ENCODE measurements at places on chromosomes 11 and 22. TPM values are rescaled to one million over a fixed set of nuclear protein-coding genes. Genes with fewer than 3 reads are reported as not detected.

MAJIN gene
- 0.20 TPM for total RNA-seq

F2 gene
- total RNA-seq, result not detected

DUSP8 gene
- 0.23 TPM for total RNA-seq

- H3K4me1 ChIP-seq, result no peaks in the 10 kb centered on the region
- H3K4me3 ChIP-seq, result no peak overlapping the region
- peaks cover 6% of the 10 kb centered on the region for H3K27me3 ChIP-seq
- no peak for DNase-seq
- H3K36me3 ChIP-seq, result no peaks in the 10 kb centered on the region
Observed at GRCh38 chr22:44371741-44372525, 59.2 kb upstream of the SHISAL1 start.

GRCh38 chr11:120424970-120425332 lies 86.6 kb upstream of the GRIK4 start:
- no peak for DNase-seq
- no peaks in the 10 kb centered on the region for H3K4me1 ChIP-seq
- H3K4me3 ChIP-seq, result no peak overlapping the region
- no peaks in the 10 kb centered on the region for H3K36me3 ChIP-seq
- H3K27me3 ChIP-seq, result no peaks in the 10 kb centered on the region

DNA sequence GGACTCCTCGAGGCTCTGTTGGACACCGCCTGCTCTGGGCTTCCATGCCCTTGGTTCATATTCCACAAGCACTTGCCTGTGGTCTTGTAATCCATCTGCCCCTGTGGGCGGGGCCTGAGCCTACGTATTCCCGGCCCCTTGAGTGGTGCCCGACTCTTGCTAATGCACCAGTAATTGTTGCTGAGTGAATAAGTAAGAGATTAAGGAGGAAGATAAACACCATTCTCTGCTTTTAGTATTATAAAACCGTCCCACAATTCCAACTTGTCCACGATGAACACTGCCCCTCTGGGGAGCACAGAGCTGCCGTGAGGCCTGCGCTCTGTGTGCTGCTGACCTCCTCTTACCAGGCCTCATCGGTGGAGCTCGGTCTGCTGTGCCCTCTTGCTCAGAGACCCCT lies 50.3 kb downstream of the MICAL2 start:
- H3K4me1 ChIP-seq, result peaks cover 62% of the 10 kb centered on the region
- H3K36me3 ChIP-seq, result peaks cover 18% of the 10 kb centered on the region
- no peak for DNase-seq

- peaks cover 9% of the 10 kb centered on the region for H3K4me1 ChIP-seq
- H3K27me3 ChIP-seq, result peaks cover 34% of the 10 kb centered on the region
- no peaks in the 10 kb centered on the region for H3K36me3 ChIP-seq
- H3K27ac ChIP-seq, result no peak overlapping the region
- no peak overlapping the region for H3K4me3 ChIP-seq
Observed at GRCh38 chr22:50676661-50677492, 4.3 kb downstream of the SHANK3 start.

DNA sequence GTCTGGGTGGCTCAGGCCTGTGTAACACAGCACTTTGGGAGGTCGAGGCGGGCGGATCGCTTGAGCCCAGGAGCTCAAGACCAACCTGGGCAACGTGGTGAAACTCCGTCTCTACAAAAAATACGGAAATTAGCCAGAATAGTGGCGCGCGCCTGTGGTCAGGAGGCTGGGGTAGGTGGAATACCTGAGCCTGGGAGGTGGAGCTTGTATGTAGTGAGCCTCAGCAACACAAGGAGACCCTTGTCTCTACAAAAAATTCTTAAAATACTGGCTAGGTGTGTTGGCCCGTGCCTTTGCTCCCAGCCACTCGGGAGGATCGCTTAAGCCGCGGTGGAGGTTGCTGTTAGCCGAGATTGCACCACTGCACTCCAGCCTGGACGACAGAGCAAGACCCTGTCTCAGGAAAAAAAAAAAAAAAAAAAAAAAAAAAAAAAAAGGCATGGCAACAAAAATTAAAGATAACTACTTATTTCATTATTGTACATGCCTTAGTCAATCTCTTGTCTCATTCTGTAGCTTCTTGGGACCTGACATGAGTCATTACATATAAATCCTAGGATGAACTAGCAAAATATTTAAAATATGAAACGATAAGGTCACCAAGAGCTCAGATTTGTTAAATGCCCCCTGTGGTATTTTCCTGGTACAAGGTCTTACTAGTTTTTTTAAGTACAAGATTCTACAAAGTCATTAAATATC lies 1.1 kb downstream of the TAF1D start:
- H3K4me1 ChIP-seq, result peaks cover 59% of the 10 kb centered on the region
- peak overlapping the region; percentile 99 for H3K4me3 ChIP-seq
- H3K36me3 ChIP-seq, result peaks cover 56% of the 10 kb centered on the region
- DNase-seq, result peak; percentile 38
- no peaks in the 10 kb centered on the region for H3K27me3 ChIP-seq

- H3K4me3 ChIP-seq, result no peak overlapping the region
- H3K27me3 ChIP-seq, result peaks cover 12% of the 10 kb centered on the region
- H3K4me1 ChIP-seq, result no peaks in the 10 kb centered on the region
Observed at GRCh38 chr11:69891421-69892236, 72.4 kb upstream of the FGF3 start.

OR6T1 gene
- not detected for total RNA-seq

DNA sequence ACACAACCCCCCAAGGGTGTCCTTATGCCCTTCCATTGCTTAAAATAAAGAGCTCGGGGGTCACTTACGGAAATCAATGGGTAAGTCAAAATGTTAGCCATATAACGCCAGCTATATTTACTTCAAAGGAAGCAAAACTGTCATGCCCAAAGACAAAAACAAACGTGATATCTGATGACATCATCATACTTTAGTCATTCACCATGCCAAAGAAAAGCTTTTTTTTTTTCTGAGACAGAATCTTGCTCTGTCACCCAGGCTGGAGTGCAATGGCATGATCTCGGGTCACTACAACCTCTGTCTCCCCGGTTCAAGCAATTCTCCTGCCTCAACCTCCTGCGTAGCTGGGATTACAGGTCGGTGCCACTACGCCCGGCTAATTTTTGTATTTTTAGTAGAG lies 47.7 kb upstream of the SC5D start:
- DNase-seq, result no peak
- no peak overlapping the region for H3K4me3 ChIP-seq
- no peaks in the 10 kb centered on the region for H3K36me3 ChIP-seq
- H3K27me3 ChIP-seq, result peaks cover 14% of the 10 kb centered on the region
- no peak overlapping the region for H3K27ac ChIP-seq

SCO2 gene
- total RNA-seq, result 10.5 TPM

- peaks cover 64% of the 10 kb centered on the region for H3K36me3 ChIP-seq
- H3K27ac ChIP-seq, result no peak overlapping the region
- peaks cover 1% of the 10 kb centered on the region for H3K4me1 ChIP-seq
- H3K4me3 ChIP-seq, result no peak overlapping the region
Observed at GRCh38 chr22:49892226-49892899, 25.9 kb downstream of the ALG12 start.

GRCh38 chr11:1293619-1294015 lies 15.8 kb downstream of the TOLLIP start:
- H3K27me3 ChIP-seq, result no peaks in the 10 kb centered on the region
- peaks cover 17% of the 10 kb centered on the region for H3K36me3 ChIP-seq
- H3K4me3 ChIP-seq, result no peak overlapping the region
- H3K4me1 ChIP-seq, result no peaks in the 10 kb centered on the region

GRCh38 chr11:35168671-35169070 lies 29.7 kb downstream of the CD44 start:
- peaks cover 100% of the 10 kb centered on the region for H3K4me1 ChIP-seq
- no peaks in the 10 kb centered on the region for H3K27me3 ChIP-seq
- peaks cover 78% of the 10 kb centered on the region for H3K36me3 ChIP-seq
- peak overlapping the region; percentile 96 for H3K27ac ChIP-seq
- H3K4me3 ChIP-seq, result peak overlapping the region; percentile 4
- no peak for DNase-seq

OR5P2 gene
- not detected for total RNA-seq

DNA sequence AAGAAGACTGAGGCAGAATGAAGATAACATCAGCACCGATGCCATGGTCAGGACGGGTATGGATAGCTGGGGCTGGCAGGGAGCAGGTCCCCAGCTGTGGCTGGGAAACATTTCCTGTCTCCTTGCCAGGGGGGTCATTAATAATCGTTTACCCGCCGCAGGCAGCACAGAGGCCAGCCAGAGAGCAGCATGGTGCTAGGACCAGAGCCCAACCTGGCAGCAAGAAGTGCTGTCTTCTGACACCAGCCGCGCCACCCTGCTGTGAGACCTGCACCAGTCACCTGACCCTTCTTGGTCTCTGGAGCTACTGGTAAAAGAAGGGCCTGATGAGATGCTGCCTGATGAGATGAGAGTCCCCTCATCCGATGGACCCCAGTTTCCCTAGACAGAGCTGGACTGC lies 36.3 kb downstream of the PDE2A start:
- peaks cover 8% of the 10 kb centered on the region for H3K27me3 ChIP-seq
- no peaks in the 10 kb centered on the region for H3K36me3 ChIP-seq
- no peak overlapping the region for H3K27ac ChIP-seq

GRCh38 chr11:559712-560304 lies 730 bp downstream of the LMNTD2 start:
- peaks cover 6% of the 10 kb centered on the region for H3K36me3 ChIP-seq
- no peak for DNase-seq
- H3K4me3 ChIP-seq, result peak overlapping the region; percentile 91

MPEG1 gene
- not detected for total RNA-seq

LRRC32 gene
- 0.82 TPM for total RNA-seq

KCTD14 gene
- 0.19 TPM for total RNA-seq

OR4D5 gene
- total RNA-seq, result not detected

GRCh38 chr11:27319072-27319471 lies 43.9 kb downstream of the CCDC34 start:
- DNase-seq, result no peak
- H3K27ac ChIP-seq, result no peak overlapping the region
- H3K27me3 ChIP-seq, result no peaks in the 10 kb centered on the region
- H3K4me1 ChIP-seq, result peaks cover 4% of the 10 kb centered on the region
- H3K4me3 ChIP-seq, result no peak overlapping the region

LUZP2 gene
- total RNA-seq, result not detected

GRCh38 chr11:104163100-104164027 lies 583 bp downstream of the PDGFD start:
- peak overlapping the region; percentile 45 for H3K4me3 ChIP-seq
- no peaks in the 10 kb centered on the region for H3K36me3 ChIP-seq
- H3K4me1 ChIP-seq, result peaks cover 5% of the 10 kb centered on the region
- peaks cover 27% of the 10 kb centered on the region for H3K27me3 ChIP-seq
- H3K27ac ChIP-seq, result no peak overlapping the region

DNA sequence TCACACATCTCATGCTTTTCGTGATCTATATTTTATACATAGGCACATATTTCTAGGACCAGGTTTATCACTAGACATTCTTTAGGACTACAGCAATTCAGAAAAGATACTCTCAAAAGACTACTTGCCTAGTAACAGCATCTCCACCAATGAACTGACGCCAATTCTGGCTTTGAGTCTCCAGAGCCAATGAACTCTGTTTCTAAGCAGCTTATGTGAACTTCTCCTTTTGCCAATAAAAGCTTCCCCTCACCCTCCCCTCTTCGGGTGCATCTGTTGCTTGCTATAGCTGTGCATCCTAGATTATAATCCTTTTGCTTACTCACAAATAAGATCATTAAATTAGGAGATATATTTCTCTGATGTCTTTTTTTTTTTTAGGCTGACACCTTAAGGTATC lies 11.4 kb upstream of the ANKK1 start:
- no peaks in the 10 kb centered on the region for H3K4me1 ChIP-seq
- no peaks in the 10 kb centered on the region for H3K27me3 ChIP-seq
- DNase-seq, result no peak
- no peaks in the 10 kb centered on the region for H3K36me3 ChIP-seq
- H3K27ac ChIP-seq, result no peak overlapping the region
- H3K4me3 ChIP-seq, result no peak overlapping the region

DNA sequence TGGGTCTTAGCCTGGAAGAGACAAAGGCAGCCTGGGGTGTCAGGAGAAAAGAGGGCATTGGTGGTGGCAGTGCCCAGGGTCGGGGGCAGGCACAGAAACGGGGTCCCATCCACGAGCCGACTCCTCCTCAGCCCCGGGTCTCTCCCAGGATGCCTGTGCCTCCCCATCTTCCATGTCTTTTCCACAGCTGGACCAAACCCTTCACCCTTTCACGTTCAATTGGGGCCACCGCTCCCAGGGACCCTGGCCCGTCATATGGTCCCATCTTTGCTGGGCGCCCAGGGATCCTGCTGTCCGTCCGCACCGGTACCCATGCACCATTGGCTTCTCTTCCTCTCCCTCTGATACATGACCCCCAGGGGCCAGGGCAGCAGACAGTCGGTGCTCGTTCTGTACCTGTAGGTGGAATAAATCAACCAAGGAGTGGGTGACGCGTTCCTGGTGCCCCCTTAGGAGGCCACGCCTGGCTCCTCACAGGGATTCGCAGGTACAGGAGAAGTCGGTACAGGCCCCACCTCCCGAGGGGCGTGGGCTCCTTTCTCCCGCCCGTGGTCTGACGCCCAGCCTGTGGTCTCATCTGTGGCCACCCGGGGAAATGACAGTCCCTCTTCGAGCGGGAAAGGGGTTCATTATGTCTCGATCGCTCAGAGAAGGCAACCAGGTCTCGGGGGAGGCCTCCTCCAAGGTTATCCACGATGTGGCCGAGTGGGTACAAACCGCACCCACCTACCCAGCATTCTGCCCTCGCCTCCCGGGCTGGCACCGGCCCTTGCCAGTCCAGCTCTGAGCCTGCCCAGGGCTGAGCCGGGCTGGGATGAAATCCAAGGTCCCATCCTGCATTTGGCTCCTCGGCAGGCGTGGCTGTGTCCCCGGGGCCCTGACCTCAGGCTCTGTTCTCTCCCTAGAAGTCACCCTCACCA lies 1493.6 kb downstream of the BRD1 start:
- H3K27me3 ChIP-seq, result no peaks in the 10 kb centered on the region
- H3K4me1 ChIP-seq, result no peaks in the 10 kb centered on the region
- H3K36me3 ChIP-seq, result no peaks in the 10 kb centered on the region
- no peak for DNase-seq
- no peak overlapping the region for H3K4me3 ChIP-seq

DNA sequence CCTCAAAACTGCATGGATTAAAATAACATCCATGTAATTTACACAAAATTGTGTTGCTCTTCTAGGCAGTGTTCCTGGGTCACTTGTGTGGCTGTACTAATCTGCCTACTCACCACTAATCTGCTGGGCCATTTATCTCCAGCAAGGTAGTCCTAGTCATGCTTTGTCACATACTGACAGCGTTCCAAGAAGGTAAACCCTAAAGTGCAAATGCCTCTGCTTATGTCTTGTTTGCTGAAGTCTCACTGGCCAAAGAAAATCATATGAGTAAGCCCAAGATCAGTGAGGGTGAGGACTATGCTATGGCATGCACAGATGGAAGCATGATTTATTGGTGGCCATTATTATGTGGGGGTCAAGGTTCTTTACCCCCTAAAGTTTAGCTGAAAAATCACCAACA lies 630.2 kb upstream of the LUZP2 start:
- H3K27ac ChIP-seq, result no peak overlapping the region
- H3K36me3 ChIP-seq, result no peaks in the 10 kb centered on the region
- H3K4me1 ChIP-seq, result no peaks in the 10 kb centered on the region
- H3K4me3 ChIP-seq, result no peak overlapping the region
- no peaks in the 10 kb centered on the region for H3K27me3 ChIP-seq
- no peak for DNase-seq

All from activated CD4-positive, alpha-beta T cell treated with anti-CD3 and anti-CD28 coated beads, Interleukin-2, amount 10 ng/mL, durations not matched to agents 7 days and 5 days (primary cell).